Stimulated activated memory B cell treated with anti-CD40 and anti-IgM and Interleukin-4, amounts not matched to agents 10 μg/mL and 1 μg/mL and 100 μg/mL, for 72 hours (primary cell): ENCODE measurements at places on chromosomes 5 and 9.

DNA sequence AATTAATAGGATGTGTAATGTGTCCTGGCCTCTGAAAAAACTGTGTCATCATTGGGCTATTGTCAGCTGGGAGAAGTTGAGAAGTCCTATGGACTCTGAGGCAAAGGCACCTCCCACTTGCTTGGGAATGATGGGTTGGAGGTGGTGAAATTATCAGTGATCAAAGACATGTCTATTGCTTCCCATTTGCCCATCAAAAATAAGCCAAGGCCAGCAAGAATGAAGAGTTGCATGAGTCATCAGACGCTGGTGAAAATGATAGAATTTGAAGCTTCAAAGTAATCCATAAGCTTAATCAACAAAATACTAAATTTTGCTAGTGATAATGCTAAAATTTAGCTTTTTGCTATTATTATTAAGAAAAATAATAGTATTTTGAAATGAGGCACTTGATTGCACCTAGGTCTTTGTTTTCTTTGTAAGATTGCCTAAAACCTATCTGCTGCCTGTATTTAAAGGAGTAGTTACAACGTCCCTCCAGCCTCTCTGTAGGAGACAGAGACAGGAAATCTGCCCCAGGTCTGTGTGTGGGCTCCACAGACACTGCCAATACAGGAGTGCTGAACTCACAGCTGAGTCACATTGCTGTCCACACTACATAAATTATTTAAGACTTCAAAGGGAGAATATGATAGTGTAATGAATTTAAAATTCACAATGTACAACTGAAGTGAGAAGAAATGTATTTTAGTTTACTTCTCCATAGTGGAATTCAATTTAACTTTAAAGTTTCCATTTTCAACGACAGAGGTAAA is 48.4 kb upstream of the APC start:
- ATAC-seq: no peak

- ATAC-seq: no peak
Measured at GRCh38 chr9:21753523-21753922, 48.9 kb upstream of the MTAP start.

DNA sequence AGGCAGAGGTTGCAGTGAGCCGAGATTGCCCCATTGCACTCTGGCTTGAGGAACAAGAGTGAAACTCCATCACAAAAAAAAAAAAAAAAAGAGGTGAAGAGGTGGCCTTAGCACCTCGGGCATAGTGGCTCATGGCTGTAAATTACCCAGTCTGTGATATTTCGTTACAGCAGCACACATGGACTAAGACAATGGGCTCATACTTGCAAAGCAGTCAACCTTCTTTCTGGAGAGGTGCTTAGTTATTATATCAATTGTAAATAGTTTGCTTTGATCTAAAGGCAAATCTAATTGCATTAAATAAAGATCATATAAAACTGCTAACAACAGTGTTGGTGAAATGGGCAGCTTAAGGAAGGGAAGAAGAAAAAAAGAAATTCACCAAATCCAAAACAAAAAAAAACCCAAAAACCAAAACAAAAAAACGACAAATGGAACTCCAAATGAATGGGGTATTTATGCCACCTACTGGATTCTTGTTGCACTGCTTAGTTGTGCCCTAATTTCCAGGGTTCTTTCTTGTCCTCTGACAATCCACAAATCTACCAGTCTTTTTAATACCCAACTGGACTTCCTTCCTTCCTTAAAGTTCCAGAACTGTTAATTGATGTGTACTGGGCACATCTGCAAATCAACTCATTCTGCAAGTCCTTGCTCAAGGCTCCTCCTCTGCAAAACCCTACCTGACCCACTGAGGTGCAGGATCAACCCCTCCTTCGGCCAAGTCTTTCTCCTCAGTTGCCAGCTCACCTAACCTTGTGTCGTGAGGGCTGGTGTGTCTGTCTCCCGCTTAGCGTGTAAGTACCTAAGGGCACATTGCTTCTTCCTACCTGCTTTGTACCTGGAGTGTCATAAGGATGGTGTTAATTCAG is 35.0 kb upstream of the DMRT1 start:
- ATAC-seq: no peak

DNA sequence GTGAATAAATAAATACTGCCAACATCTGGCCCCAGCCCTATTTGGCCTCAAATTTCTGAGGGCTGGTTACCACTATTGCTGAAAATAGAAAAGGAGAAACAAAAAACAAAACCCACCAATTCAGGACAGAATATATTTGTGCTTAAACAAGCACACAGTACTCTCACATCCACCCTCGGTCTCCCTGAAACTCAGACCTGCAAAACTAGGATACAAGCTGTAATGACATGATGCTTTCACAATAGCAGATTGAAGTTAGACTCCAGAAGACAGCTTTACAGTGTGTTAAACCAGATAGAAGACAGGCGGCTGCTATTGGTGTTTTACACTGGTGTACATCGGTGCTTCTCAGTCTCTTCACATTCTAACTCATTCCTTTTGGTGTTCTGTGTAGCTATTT is 214.9 kb upstream of the DMRT1 start:
- ATAC-seq: no peak

DNA sequence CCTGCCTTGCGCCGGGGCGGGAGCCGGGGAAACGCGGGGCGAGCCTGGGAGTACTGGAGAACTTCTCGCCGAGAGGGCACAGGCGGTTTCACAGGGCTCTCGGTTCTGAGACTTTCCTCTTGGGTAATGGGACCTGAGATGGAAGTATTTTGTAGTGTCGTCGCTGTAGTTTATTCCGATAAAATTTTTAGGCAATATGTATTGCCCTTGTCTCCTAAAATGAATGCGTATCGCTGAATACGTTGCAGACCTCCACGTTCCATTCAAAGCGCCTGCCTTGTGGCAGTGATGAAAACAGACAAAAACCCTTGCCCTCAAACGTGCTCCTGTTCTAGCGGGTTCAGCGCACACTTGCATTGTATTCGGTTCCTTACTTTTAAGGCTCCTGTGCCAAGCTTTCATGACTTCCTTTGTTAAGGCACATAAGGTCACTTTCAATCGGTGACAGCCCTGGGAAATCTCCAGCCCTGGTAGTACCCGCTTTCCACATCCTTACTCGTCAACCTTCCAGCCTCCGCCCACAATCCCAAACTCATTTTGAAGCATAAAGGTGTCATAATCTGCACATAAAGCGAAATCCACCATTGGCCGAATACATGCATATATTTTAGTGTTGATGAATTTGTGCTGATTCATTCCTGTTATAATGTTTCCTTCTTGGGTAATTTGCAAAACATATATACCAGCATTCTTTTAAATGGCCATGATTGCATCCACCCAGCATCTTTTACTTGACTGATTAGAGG is 694 bp downstream of the RMI1 start:
- no peak for ATAC-seq

DNA sequence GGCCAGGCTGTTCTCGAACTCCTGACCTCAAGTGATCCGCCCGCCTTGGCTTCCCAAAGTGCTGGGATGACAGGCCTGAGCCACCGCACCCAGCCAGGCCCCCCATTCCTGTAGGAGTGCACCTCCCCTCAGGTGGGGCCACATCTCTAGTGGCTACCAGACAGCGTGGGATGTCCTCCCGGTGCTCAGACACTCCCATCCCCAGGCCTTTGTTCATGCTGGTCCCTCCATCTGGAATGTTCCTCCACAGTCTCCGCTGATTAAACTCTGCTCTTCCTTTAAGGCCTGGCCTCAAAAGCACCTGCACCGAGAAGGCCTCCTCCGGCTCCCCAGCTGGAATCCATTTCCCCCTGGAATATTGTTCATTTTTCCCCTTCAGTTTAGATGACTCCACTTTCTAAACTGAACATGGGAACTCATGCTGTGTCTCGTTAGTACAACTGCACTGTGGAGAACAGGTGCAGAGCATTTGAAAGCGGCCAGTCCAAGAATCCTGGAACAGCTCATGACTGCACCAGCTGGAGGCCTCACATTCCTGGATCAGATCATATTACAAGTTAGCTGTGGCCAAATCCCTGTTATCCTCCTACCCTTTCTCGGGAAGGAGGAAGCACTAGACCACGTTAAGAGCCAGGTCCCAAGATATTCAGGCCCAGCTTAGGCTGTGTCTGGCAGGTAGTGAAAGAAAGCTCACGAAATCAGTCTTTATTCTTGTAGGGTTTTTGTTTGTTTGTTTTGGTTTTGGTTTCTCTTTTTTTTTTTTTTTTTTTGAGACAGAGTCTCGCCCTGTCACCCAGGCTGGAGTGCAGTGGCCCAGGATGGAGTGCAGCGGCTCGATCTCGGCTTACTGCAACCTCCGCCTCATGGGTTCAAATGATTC is 10.8 kb upstream of the PRRC2B start:
- ATAC-seq: no peak

DNA sequence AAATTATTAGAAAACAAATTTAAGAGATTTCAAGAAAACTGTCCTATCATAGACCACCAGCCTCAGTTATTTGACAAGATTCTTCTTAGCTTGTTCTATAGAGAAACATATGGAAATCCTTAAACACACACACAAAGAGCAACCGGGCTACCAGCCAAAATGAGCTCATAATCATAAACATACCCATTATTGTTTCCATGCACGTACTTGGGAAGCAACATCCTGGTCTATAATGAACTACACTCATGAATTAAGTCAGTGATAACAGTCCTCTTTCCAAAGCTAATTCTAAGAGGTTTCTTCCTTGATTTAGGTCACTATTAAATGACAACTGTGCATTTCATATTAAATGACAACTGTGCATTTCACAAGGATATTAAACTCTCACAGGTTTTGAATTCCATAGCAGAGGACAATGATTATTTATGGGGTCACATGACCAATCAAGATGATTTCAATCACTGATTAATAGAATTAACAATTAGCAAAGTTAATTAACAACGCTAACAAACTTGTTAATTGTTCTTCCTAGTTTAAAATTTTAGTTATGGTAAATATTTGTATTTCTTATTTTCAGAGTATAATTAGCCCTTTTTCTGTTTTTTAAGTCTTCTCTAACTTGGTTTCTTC is 77.0 kb downstream of the OXCT1 start:
- ATAC-seq: no peak

GRCh38 chr9:126719618-126720031 is 85.2 kb upstream of the ZBTB43 start:
- peak; percentile 57 for ATAC-seq

- ATAC-seq: no peak
Measured at GRCh38 chr5:72692231-72692637, 124.2 kb upstream of the TNPO1 start.

DNA sequence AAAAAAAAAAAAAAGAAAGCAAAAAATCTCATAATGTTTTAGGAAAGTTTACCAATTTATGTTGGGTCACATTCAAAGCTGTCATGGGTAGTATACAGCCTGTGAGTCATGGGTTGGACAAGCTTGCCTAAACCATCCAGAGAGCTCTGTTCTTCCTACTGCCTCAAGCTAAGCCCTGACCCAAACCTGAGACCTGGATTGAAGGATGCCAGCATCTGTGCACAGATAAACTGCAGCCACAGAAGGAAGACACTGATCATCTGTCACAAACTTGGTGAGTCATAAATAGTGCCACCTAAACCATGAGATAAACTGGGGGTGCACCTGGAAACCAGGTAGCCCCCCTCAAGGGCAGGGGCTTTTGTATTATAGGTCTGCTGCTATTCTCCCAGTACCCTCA is 31.0 kb downstream of the CSF2 start:
- no peak for ATAC-seq

DNA sequence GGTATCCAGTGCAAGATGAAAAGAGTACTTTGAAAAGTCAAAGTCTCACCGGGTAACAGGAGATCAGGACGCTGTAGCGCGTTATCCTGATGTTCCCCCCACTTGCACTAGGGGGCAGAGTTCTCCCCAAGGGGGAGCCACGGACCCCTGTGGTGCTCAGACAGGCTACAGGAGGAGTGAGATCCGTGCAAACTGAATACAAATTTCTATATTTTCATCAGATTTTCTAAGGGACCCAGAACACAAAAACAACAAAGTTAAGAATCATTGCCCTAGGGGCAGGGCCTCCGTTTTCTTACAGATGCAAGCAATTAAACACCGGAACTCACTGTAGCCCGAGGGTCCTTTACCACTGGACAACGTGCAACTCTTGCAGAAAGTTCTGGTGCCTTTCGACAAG is 2.0 kb downstream of the MYO10 start:
- no peak for ATAC-seq

DNA sequence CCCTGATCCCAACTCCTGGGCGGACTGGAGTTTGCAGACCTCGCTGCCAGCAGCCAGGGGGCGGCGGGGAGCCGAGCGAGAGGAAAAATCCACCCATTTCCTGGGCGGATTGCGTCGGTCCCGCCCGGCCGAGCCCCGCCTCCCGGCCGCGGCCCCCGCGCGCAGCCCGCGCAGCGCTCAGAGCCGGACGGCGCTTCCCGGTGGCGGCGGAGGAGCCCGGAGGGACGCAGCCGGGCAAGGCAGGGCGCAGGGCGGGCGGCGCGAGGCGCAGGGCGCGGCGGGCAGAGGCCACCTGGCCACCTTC is at the start of gene OLFM1:
Gene OLFM1 (plus strand): TSS at position 180 of the 304 bp plus-strand sequence. CDS start 322 bp downstream, outside the sequence.
- no peak for ATAC-seq

GRCh38 chr5:134524826-134525682 is at the start of gene JADE2:
Gene JADE2, plus strand, starts transcription at chr5:134525670. Its CDS starts 10,188 bp downstream, at chr5:134535858.
- ATAC-seq: peak; percentile 83

- no peak for ATAC-seq
Measured at GRCh38 chr9:114230068-114230467, 74.7 kb downstream of the COL27A1 start.

DNA sequence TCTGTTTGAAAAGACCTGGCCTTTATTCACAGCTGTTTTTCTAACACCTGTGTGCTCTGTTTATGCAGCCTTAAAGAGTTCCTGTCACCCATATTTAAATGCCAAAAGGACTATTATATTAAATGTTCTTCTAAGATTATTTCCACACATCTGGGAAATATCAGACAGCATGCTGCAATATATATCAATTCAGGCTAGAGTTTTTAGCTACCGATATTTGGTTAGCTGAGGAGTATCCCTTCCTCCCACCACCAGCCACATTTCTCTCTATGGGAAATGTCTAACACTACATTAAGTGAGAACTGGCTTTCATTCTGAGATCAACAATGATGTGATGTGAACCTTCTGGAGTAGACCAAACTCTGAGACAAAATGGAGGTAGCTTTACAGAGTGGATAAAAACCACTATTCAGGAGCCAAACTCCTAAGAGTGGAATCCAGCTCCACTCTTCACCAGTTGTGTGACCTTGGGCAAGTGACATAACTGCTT is 509.2 kb downstream of the ZNF608 start:
- ATAC-seq: no peak

GRCh38 chr5:148554621-148555020 is 99.7 kb downstream of the HTR4 start:
- ATAC-seq: no peak
